Retina (tissue), 1 donor: ENCODE measurements at places on chromosomes 11 and 22.

DNA sequence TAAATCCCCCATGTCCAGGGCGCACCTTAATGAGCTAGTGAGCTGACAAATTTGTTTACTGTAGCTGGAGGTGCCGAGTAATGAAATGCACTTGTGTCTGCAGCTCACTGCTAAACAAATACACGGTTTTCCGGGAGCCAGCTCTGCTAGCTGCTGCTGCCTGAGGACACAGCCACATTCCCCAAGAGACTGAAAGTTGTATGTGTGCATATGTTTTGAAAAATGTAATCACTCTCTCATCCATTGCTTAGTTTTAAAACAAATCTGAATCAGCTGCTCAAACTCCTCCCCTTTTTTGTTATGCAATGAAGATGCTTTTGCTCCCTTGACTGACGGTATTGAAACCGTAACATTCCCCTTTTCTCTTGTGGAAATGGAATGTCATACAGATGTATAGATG, 62.4 kb upstream of the NNMT start:
- no peak for DNase-seq

DNA sequence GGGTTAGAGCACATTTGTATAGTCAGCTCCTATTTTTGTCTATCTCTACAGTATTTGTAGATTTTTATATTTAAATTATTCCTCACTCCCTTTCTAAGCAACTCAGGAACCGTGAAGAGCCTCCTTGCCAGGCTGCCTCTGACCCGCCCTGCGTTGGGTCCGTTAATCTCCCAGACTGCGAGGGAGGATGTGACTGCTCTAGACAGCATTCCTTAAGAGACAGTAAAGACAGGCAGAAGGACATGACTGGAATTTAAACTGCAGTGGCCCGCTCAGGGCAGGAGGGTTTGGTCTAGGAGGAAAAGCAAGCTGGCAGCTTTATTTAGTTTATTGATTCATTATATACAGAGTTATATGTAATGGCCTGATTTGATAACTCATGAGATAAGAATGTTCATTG, 413.7 kb downstream of the TMEM135 start:
- no peak for DNase-seq

DNA sequence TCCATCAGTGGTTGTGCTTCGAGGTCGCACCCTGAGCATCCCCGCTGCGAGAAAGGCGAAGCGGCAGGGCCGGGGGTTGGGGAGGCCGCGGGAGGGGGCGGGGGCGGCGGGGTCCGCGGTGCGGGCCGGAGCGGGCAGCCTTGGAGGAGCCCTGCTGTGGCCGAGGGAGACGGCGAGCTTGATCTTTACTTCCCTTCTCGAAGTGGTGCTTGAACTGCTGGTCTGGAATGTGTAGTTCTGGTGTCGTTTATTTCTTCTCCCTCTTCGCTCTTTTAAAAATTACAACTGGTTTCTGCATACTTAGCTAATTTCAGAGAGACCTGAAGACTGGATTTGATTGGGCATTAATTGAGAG, 1.1 kb downstream of the APLP2 start:
- DNase-seq, result no peak

GRCh38 chr11:5197536-5197935, 2.9 kb downstream of the OR51V1 start:
- no peak for DNase-seq

- no peak for DNase-seq
Observed at GRCh38 chr11:121134741-121135312, 33.8 kb downstream of the TECTA start.

GRCh38 chr22:50621948-50622722, 5.8 kb downstream of the ARSA start:
- no peak for DNase-seq

DNA sequence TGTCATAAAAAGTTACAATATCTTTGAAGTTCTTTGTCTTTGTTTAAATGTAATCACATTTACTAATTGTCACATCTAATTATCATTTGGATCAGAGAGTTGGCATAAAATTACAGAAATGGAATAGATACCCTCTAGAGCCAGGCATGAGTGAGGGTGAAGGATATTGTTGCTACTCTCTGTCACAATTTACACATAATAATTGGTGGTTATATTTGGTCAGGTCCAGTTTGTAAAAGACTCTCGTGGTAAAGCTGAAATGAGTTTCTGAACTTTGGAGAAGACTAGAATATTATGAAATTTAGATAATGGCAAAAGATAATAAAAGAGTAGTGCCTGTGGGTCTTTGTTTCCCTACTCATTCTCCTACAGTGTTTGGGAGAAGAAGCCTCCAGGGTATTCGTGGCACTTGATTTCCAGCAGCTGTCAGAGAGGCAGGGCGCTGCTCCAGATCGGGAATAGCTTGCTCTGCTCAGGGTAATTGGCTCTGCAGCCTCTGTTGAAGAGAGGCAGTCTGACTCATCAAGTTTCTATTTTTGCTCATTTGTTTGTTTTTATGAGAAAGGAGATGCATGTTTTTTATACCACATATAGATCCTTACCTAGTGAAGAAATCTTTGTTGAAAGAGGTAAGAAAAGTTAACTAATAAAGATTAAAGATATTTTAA, 349.9 kb downstream of the CNTN5 start:
- DNase-seq, result peak; percentile 47

GRCh38 chr11:117819096-117820040, 5.2 kb downstream of the FXYD2 start:
- peak; percentile 84 for DNase-seq

DNA sequence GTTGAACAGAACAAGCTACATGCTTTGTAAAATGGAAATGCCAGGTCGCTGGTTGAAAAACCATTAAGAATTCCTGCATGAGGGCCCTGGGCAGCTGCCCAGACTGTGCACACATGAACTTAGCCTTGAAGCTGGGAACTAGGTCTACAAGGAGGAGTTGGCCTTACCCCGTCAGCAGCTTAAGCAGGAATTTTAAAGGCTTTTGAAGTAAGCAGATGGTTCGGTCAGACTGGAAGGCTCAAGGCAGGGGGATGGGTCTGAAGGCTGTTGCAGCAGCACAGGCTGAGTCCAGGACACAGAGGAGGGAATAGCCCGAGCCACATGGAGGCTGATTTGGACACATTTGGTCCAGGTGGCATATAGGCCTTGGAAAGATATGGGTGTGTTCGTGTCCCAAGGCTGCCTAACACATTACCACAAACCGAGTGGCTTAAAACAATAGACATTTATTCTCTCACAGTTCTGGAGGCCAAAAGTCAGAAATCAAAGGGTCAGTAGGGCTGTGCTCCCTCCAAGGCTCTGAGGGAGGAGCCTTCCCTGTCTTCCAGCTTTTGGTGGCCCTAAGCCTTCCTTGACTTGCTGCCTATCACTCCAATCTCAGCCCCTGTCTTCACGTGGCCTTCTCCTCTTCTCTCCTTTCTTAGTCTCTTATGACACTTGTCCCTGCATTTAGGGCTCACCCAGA, 11.6 kb downstream of the LIF start:
- DNase-seq, result no peak

DNA sequence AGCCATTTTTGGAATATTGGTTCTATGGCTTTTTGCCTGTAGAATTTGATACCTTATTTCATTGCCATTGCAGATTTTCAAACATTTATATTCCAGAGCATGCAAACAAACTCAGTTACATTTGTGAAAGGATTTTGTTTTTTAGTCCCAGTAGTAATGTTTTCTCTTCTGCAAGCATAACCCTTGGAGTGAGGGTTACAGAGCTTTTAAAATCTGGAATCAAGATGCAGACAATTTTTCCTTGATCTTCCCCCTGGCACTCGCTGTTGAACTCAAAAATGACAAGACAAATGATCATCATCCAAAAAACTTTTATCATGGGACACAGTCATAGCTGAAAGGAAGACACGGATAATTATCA, 20.8 kb downstream of the BBOX1 start:
- no peak for DNase-seq
